ENCODE measurements at places on chromosomes 12 and 14. TPM values are rescaled to one million over a fixed set of nuclear protein-coding genes. Genes with fewer than 3 reads are reported as not detected.

Gene VDR
- total RNA-seq: 62.9 TPM

Gene OTX2
- total RNA-seq: not detected

Gene KLRD1
- total RNA-seq: 0.65 TPM

Gene DEGS2
- 0.25 TPM for total RNA-seq

Gene INHBC
- total RNA-seq: not detected

Gene IFNG
- 22.0 TPM for total RNA-seq

Gene REP15
- total RNA-seq: not detected

Gene SLC39A2
- total RNA-seq: not detected

Gene PKP2
- not detected for total RNA-seq

Gene TSPAN19
- not detected for total RNA-seq

Gene NKX2-1
- total RNA-seq: not detected

Gene ESRRB
- 0.10 TPM for total RNA-seq

Gene GUCY2C
- total RNA-seq: not detected

Gene IAPP
- not detected for total RNA-seq

Gene RPL10L
- total RNA-seq: not detected

Gene RTL1
- not detected for total RNA-seq

Gene MBD6
- 71.7 TPM for total RNA-seq

Gene LUM
- not detected for total RNA-seq

Gene COQ6
- 13.2 TPM for total RNA-seq

Gene PIWIL1
- total RNA-seq: not detected

Gene TMEM121
- total RNA-seq: 9.6 TPM

Gene MLEC
- total RNA-seq: 97.8 TPM

Gene ALX1
- total RNA-seq: not detected

Gene RFLNA
- total RNA-seq: not detected

Gene CCDC60
- not detected for total RNA-seq

Gene OAS1
- total RNA-seq: 246 TPM

Gene TAS2R43
- 0.55 TPM for total RNA-seq

Gene KRT74
- not detected for total RNA-seq

Gene OR6C2
- total RNA-seq: not detected

Gene ADAM20
- total RNA-seq: 0.13 TPM

Gene SERPINA6
- total RNA-seq: not detected

Gene ZFHX2
- 1.5 TPM for total RNA-seq

Gene GPR137C
- total RNA-seq: 0.88 TPM

Gene CMKLR1
- not detected for total RNA-seq

Data from activated CD4-positive, alpha-beta memory T cell treated with anti-CD3 and anti-CD28 coated beads, Interleukin-2, amount 10 ng/mL, durations not matched to agents 7 days and 5 days (primary cell).